NCI-H1694 (cell line): ENCODE measurements at places on chromosomes 5 and 9.

GRCh38 chr5:178241688-178242231 is 9.2 kb upstream of the PHYKPL start:
- no peak for DNase-seq

GRCh38 chr5:120614531-120615180 is 150.6 kb downstream of the PRR16 start:
- DNase-seq: no peak

DNA sequence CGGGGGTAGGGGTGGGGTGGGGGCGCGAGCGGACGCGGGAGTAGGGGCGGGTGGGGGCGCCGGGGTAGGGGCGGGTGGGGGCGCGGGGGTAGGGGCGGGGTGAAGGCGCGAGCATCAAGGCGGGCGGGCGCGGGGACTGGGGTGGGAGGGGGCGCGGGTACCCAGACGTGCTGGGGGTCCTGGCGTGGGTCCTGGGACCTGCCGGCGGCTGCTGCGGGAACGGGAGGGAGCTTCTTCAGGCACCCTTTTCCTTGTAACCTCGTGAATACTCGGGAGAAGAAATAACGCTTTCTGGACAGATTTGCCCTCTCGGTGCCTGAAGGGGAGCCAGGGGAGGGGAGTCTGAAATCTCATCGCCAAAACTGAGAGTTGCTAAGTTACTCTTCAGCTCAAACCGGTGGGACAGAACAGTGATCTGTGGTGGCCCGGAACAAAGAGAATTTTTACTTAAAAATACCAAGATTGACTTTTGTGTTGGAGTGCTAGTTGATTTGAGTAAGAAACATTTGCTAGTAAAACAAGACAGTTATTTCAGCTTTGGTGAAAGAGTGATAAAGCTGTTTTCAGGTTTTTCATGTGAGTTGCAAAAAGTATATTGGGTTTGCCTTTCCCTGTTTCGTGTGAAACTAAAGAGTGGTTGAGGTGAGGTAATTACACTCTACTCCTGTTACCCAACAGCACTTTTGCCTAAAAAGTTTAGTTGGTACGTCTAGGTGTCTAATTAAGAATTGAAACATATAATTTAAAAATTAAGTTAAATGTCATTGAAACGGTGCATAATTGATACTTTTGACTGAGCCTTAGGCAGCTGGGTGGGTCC is 643 bp downstream of the PLEKHG4B start:
- DNase-seq: peak; percentile 31

GRCh38 chr5:10354048-10354872 is 765 bp downstream of the MARCHF6 start:
- DNase-seq: no peak

- DNase-seq: no peak
Measured at GRCh38 chr5:171538681-171539080, 119.2 kb downstream of the FGF18 start.

DNA sequence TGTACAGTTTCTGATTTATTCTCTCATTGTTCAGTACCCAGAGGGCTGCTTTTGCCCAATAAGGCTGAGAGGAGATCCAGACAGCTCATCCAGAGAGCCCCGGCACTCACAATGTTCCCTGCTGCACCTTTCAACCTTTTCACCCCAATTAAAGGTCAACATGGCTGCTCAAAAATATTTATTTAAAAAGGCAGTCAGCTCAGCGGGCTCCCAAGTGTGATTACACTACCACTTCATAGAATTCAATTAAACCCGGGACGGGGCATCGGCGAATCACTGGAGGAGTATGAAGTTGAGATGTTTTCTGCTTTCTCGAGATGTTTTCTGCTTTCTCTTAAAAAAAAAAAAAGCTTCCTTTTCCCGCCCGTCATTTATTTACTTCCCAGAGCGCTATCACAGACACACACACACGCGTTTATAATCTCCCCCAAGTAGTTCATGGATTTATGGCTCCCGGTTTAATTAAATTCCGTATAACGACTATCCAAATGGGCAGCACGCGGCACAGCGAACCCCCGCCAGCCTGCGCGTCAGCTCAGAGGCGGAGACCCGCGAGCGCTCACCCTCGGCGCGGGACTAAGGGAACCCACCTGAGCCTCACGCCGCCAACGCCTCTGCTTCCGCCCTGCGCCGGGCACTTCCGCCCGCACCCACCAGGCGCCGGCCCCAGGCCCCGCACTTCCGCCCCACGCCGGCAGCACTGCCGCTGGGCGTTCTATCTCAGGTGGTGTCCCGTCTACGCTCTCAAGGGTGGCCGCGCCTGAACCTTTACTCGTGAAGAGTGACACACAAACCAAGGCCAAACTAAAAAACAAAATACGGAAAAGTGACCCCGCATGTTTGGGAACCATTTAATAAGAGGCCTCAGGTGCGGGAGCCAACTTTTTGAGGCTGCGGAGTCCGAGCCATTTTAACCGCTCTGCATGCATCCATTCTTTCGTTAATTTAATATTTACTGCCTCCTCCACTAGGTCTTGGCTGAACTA is at the start of gene C5orf63:
C5orf63 (minus strand) TSS at position 642 of the 986 bp plus-strand sequence. CDS start 14,507 bp downstream, outside the sequence.
- DNase-seq: no peak

DNA sequence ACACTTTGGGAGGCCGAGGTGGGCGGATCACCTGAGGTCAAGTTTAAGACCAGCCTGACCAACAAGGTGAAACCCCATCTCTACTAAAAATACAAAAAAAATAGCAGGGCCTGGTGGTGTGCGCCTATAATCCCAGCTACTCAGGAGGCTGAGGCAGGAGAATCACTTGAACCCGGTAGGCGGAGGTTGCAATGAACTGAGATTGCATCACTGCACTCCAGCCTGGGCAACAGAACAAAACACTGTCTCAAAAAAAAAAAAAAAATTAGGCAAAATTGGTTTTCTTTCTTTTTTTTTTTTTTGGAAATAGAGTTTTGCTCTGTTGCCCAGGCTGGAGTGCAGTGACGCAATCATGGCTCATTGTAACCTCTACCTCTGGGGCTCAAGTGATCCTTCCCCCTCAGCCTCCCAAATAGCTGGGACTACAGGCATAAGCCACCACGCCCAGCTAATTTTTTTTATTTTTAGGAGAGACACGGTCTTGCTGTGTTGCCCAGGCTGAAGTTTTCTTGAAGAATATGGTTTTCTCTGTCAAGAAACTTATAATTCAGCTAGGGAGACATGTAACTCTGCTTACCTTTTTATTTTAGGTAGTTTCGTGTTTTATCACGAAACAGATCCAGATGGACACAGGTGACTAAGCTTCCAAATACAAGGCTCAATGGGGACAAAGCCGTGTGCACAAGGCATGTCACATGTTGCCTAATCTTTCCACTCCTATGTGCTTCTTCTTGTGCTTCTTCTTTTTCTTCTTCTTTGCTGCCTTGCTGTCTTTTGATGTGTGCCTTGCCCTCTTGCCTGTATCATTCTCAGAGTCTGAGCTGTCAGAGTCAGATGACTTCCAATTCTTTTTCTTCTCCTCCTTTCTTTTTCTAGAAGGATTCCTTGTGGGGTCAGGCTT is 14.3 kb downstream of the TTC1 start:
- DNase-seq: no peak

DNA sequence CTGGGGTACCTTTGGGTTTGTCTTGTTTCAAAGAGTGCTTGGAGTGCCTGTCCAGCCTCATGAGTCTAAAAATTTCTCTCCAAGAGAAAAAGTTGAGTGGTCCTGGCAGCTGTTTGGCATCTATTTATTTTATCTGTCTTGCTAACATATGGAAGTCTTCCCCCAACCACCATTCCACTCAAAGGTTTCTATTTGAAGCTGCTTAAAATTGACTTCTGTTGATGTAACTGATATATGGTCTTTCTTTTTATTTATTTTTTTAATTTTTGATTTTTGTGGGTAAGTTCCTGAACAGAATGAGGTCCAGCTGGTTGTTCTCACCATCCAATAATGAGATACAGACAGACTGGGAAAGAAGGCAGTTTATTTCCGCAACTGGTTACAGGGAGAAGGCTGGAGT is 178.7 kb upstream of the SGCD start:
- no peak for DNase-seq

- DNase-seq: no peak
Measured at GRCh38 chr5:135119481-135119880, 85.5 kb upstream of the PITX1 start.

DNA sequence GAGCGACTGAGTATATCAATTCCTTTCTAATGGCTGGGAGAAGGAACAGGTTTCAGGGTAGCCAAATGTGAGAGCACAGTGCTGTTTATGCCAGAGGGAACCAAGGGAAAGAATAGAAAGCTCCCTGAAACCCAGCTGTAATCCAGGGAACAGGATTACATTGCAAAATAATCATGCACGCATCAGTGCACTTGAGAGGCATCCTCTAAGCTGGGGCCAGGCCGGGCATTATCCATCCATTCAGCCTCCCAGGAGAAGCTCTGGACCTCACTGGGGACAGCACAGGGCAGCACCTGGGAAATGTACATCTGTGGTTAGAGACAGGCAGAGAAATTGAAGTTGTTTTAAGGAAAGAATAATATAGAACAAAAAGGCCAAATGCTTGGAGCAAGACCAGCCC is 72.7 kb downstream of the MTRR start:
- no peak for DNase-seq

DNA sequence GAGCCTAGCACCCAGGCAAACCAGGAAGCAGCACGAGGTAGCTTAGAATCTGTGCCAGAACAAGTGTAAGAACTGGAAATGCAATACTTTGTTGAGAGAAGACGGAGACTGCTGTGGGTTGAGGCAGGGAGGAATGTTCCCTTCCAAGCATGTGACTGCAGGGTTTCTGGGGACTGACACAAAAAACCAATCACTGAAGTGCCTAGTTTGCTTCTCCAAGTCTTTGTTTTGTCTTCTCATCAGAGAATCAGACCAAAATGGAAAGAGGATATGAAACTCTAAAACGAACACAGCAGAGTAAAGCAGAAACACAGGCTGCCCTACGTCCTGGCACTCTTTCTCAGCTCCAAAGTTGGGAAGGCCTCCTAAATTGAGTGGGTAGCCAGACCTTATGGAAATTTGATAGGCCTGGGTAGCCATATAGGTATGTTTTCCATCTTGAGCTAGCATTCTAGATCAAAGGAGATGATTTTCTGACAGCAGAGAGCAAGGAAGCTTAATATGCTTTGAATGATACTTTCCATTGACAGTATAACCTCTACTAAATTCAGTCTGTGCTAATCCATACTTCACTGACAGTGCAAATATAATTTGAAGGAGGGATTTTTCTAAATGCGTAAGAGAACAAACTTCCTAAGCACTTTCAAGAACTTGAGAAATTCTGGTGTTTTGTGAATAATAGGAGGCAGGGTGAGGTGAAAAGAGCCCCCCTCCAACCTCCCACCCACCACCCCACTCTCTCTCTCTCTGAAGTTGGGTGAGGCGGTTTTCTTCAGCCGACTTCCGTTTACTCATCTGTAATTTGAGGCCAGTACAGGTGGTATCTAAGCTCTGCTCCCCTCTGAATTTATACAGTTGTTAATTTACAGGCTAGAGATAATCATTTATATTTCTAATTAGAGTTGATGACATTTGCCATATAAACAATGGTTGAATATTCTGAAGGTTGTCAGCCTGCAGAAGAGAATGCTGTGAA is 5.5 kb downstream of the ADRB2 start:
- no peak for DNase-seq

DNA sequence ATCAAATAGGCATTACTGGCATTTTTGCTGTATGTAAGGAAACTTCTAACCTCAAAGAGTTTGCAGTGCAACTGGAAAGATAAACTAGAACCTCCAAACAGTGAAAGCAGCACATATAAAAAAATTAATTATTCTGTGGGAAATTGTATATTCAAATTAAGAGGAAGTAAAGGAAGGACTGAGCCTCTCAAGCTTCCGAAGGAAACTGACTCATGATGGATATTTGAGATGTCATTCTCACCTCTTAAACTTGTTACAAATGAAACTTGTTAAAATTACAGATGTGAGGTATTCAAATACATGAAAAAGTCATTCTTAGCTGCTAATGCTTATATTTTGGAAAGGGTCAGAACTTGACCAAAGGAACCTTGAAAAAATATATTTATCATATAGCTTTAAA is 538.7 kb downstream of the PDE4D start:
- no peak for DNase-seq

DNA sequence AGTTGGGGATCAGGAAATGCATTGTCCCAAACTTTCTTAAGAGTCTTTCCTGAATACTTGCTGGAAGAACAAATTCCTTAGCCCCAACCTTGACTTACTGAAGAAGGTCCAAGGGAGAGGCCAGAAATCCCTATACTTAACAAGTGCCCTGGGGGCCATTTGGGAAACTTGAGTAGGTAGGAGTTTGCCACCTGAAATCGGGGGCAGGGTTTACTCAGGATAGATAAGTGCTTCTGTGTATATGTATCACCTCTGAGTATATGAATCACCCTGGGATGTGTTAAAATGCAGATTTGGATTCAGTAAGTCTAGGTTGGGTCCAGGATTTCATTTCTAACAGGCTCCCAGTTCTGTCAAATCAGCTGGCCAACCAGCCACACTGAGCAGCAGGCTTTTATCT is 47.9 kb upstream of the MYO10 start:
- no peak for DNase-seq

GRCh38 chr5:38532165-38532669 is 24.2 kb downstream of the LIFR start:
- no peak for DNase-seq

DNA sequence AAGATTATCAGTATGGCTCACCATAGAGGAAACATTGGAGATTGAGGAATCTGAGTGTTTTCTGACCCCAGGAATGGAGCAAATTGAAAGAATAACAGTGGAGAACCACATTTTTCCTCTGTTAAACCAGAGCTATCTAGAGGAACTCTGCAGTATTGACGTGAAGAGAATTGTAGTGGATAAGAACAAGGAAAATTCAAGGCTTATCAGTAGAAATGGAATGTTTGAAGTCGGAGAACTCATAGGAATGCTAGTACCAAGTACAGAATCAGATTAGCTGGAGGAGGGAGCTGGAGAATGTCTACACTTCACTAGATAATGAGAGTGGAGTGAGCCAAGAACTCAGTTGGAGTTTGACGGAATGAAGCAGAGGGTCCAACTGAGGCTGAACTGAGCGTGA is 50.3 kb downstream of the SNCAIP start:
- no peak for DNase-seq

DNA sequence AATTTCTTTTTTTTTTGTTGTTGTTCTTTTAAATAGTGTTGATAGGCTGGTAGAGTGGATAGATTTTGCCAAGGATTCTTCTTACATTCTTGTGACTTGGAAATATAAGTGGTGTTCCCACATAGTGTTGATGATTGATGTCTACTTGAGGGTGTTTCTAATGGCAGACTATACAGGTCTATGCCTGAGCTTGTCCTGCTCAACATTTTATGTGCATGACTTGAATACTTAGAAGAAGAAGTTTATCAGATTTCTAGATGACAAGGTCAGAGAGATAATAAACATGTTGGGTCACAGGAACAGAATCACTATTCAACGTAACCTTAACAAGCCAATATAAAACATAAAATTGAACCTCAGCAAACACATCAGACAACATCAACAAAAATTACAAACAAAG is 24.2 kb downstream of the XRCC4 start:
- DNase-seq: no peak

DNA sequence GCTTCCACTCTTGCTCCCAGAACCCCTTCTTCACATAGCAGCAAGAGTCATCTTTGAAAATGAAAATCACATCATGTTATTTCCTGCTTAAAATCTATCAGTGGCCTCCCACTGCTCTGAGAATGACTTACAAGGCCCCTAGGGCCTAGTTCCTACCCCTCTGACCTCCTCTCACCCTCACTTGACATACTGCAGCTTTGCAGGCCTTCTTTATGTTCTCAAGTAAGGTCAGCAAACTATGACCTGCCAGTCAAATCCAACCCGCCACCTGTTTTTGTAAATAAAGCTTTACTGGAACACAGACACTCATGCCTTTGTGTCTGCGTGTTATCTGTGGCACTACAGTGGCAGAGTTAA is 185.7 kb downstream of the NR3C1 start:
- DNase-seq: no peak
